ENCODE measurements at places on chromosomes 1 and 21.

GRCh38 chr1:240802271-240802670 is 190.3 kb upstream of the GREM2 start:
- H3K27me3 ChIP-seq = no peaks in the 10 kb centered on the region
- DNase-seq = no peak
- H3K27ac ChIP-seq = no peak overlapping the region
- no peak overlapping the region for H3K4me3 ChIP-seq
- no peaks in the 10 kb centered on the region for H3K36me3 ChIP-seq

- H3K27ac ChIP-seq = no peak overlapping the region
- H3K4me1 ChIP-seq = no peaks in the 10 kb centered on the region
- peaks cover 32% of the 10 kb centered on the region for H3K27me3 ChIP-seq
- DNase-seq = no peak
- H3K4me3 ChIP-seq = no peak overlapping the region
Observed at GRCh38 chr1:178599087-178599486, 86.2 kb downstream of the TEX35 start.

- H3K27me3 ChIP-seq = no peaks in the 10 kb centered on the region
- peaks cover 2% of the 10 kb centered on the region for H3K36me3 ChIP-seq
- peak overlapping the region; percentile 100 for H3K27ac ChIP-seq
- H3K4me1 ChIP-seq = peaks cover 52% of the 10 kb centered on the region
- peak overlapping the region; percentile 46 for H3K4me3 ChIP-seq
Observed at GRCh38 chr1:206551986-206552326, 44.6 kb downstream of the RASSF5 start.

GRCh38 chr1:61670016-61670415 is 54.9 kb downstream of the TM2D1 start:
- H3K4me3 ChIP-seq = no peak overlapping the region
- DNase-seq = no peak
- H3K27me3 ChIP-seq = no peaks in the 10 kb centered on the region
- no peak overlapping the region for H3K27ac ChIP-seq
- H3K36me3 ChIP-seq = peaks cover 11% of the 10 kb centered on the region

- no peaks in the 10 kb centered on the region for H3K27me3 ChIP-seq
- H3K4me1 ChIP-seq = peaks cover 14% of the 10 kb centered on the region
- no peak overlapping the region for H3K27ac ChIP-seq
- H3K4me3 ChIP-seq = no peak overlapping the region
Observed at GRCh38 chr1:15706751-15707150, 22.6 kb downstream of the PLEKHM2 start.

- DNase-seq = no peak
- H3K27ac ChIP-seq = no peak overlapping the region
- no peaks in the 10 kb centered on the region for H3K27me3 ChIP-seq
- peaks cover 2% of the 10 kb centered on the region for H3K36me3 ChIP-seq
Observed at GRCh38 chr1:246214708-246215509, 292.2 kb downstream of the SMYD3 start.

DNA sequence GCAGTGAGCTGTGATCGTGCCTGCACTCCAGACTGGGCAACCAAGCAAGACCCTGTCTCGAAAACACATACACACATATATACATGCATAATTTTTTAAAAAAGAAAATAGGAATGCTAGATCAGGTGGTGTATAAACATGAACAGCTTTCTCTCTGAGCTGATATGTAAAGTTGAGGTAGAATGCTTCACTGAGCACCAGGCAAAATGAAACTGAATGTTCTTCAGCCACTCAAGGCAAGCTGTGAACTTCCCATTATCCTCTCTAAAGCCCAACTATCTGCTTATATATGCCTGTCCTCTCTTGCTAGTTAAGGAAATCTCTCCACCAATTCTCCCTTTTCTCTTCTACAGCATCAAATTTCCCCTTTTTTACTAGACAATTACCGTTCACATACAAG is 93.0 kb downstream of the NUF2 start:
- peaks cover 47% of the 10 kb centered on the region for H3K27me3 ChIP-seq
- H3K27ac ChIP-seq = no peak overlapping the region
- DNase-seq = no peak
- H3K4me1 ChIP-seq = peaks cover 7% of the 10 kb centered on the region
- H3K4me3 ChIP-seq = no peak overlapping the region

GRCh38 chr1:198128533-198128932 is 28.3 kb upstream of the NEK7 start:
- H3K4me3 ChIP-seq = no peak overlapping the region
- no peak for DNase-seq
- H3K27ac ChIP-seq = no peak overlapping the region
- H3K36me3 ChIP-seq = peaks cover 4% of the 10 kb centered on the region
- H3K4me1 ChIP-seq = peaks cover 3% of the 10 kb centered on the region

GRCh38 chr1:221741703-221742554 is at the start of gene DUSP10:
Gene DUSP10 (minus strand): TSS chr1:221742089. CDS start chr1:221739744, 2,345 bp downstream.
- H3K27me3 ChIP-seq = no peaks in the 10 kb centered on the region
- H3K36me3 ChIP-seq = peaks cover 7% of the 10 kb centered on the region
- peaks cover 23% of the 10 kb centered on the region for H3K4me1 ChIP-seq
- H3K4me3 ChIP-seq = no peak within 1 kb of the TSS

GRCh38 chr1:1628754-1629429 is 3.1 kb upstream of the MMP23B start:
- no peaks in the 10 kb centered on the region for H3K27me3 ChIP-seq
- no peak for DNase-seq
- no peaks in the 10 kb centered on the region for H3K36me3 ChIP-seq
- peak overlapping the region; percentile 81 for H3K4me3 ChIP-seq
- no peak overlapping the region for H3K27ac ChIP-seq
- H3K4me1 ChIP-seq = peaks cover 5% of the 10 kb centered on the region

DNA sequence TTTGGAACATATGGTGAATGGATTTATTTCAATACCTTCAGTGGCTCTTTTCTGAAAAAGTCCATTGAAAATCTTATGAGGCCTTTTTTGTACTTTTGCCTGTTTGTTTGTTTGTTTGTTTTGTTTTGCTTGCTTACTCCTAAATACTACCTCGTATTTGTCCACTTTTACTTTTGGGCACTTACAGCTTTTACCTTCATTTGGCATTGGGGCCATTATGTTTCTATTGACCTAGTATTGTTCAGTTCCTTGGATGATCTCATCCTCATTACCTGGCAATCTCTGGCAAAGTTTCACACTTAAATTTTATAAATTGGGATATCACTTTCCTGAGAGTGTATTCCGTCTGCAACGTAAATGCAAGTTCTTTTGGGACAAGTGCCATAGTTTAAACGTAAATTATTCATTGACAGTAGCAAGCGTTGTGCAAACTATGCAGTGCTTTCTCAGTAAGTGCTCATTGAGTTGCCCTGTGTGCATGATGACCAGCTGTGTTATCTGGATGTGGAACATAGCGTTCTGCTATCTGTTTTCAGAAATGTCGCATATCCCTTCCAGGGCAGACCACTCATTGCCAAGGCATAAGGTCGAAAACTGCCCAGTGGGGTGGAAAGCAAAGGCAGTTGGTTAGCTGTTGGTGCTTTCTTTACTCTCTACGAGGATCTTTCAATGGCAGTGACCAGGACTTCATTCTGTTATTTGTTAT is 51.1 kb downstream of the LRRC8D start:
- H3K4me3 ChIP-seq = no peak overlapping the region
- H3K27me3 ChIP-seq = no peaks in the 10 kb centered on the region
- DNase-seq = no peak
- peak overlapping the region; percentile 97 for H3K27ac ChIP-seq
- peaks cover 46% of the 10 kb centered on the region for H3K4me1 ChIP-seq

GRCh38 chr1:116833718-116834117 is 76.0 kb upstream of the PTGFRN start:
- H3K4me3 ChIP-seq = no peak overlapping the region
- H3K4me1 ChIP-seq = no peaks in the 10 kb centered on the region
- H3K27me3 ChIP-seq = no peaks in the 10 kb centered on the region
- no peak for DNase-seq
- no peak overlapping the region for H3K27ac ChIP-seq

DNA sequence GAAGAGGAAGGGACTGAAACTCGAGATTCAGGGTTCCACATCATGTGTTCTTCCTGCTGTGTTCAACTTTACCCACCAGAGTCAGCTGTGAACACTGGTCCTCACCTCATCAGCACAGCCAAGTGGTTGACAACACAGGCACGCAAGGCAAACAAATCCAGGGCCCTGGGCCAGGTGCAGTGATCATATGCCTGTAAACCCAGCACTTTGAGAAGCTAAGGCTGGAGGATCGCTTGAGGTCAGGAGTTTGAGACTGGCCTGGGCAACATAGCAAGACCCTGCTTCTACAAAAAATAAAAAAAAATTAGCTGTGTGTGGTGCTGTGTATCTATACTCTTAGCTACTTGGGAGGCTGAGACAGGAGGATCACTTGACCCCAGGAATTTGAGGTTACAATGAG is 8.4 kb upstream of the XKR8 start:
- DNase-seq = no peak
- H3K27ac ChIP-seq = no peak overlapping the region
- peaks cover 2% of the 10 kb centered on the region for H3K4me1 ChIP-seq
- H3K4me3 ChIP-seq = no peak overlapping the region
- peaks cover 5% of the 10 kb centered on the region for H3K27me3 ChIP-seq
- H3K36me3 ChIP-seq = no peaks in the 10 kb centered on the region

GRCh38 chr1:53214376-53214940 is 6.0 kb downstream of the CZIB start:
- peaks cover 6% of the 10 kb centered on the region for H3K4me1 ChIP-seq
- H3K4me3 ChIP-seq = no peak overlapping the region
- no peak overlapping the region for H3K27ac ChIP-seq
- H3K27me3 ChIP-seq = no peaks in the 10 kb centered on the region
- H3K36me3 ChIP-seq = peaks cover 2% of the 10 kb centered on the region

DNA sequence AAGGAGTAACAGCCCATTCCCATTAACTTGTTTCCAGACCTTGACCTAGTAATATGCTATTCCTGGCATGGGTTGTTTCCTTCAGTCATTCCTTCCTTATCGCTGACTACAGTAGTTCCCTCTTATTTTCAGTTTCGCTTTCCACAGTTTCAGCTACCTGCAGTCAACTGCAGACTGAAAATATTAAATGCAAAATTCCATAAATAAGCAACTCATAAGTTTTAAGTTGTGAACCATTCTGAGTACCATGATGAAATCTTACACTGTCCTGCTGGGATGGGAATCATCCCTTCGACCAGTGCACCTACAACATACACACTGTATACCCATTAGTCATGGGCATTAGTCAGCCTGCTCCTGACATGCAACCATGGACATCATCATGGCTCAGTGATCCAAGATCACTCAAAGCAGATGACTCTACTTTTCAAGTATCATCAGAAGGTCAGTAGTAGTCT is 66.7 kb downstream of the CCDC30 start:
- peak overlapping the region; percentile 83 for H3K4me3 ChIP-seq
- H3K27me3 ChIP-seq = peaks cover 7% of the 10 kb centered on the region
- peak overlapping the region; percentile 79 for H3K27ac ChIP-seq
- peaks cover 4% of the 10 kb centered on the region for H3K36me3 ChIP-seq

GRCh38 chr1:43994071-43994470 is 2.7 kb downstream of the CCDC24 start:
- no peak for DNase-seq
- peaks cover 20% of the 10 kb centered on the region for H3K4me1 ChIP-seq
- H3K27ac ChIP-seq = no peak overlapping the region
- no peaks in the 10 kb centered on the region for H3K36me3 ChIP-seq

- H3K4me3 ChIP-seq = no peak overlapping the region
- peaks cover 16% of the 10 kb centered on the region for H3K36me3 ChIP-seq
- DNase-seq = no peak
- no peaks in the 10 kb centered on the region for H3K27me3 ChIP-seq
- H3K27ac ChIP-seq = no peak overlapping the region
Observed at GRCh38 chr1:19122668-19123067, 87.4 kb downstream of the UBR4 start.

DNA sequence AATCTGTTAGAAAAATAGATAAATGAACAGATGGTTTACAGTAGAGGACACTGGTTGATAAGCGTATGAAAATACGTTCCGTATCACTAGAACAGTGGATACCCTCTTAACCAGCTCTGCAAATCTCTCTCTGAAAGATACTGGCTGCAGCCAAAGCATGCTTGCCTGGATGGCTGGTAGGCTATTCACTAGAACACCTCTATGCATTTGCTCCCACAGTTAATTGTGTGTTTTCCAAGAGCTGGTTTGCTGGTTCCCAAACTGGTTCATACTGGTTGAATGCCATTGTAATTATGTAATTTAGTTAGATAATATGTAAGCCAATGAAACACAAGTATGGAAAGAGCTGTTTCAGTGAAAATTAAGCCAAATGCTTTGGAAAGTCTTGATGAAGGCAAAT is 126.6 kb downstream of the C1orf21 start:
- no peaks in the 10 kb centered on the region for H3K36me3 ChIP-seq
- no peak for DNase-seq
- H3K4me1 ChIP-seq = no peaks in the 10 kb centered on the region
- no peak overlapping the region for H3K4me3 ChIP-seq

- no peaks in the 10 kb centered on the region for H3K36me3 ChIP-seq
- H3K4me1 ChIP-seq = peaks cover 5% of the 10 kb centered on the region
- no peak for DNase-seq
- peak overlapping the region; percentile 92 for H3K27ac ChIP-seq
- peak overlapping the region; percentile 77 for H3K4me3 ChIP-seq
- no peaks in the 10 kb centered on the region for H3K27me3 ChIP-seq
Observed at GRCh38 chr1:93042187-93043056, 36.7 kb upstream of the MTF2 start.

DNA sequence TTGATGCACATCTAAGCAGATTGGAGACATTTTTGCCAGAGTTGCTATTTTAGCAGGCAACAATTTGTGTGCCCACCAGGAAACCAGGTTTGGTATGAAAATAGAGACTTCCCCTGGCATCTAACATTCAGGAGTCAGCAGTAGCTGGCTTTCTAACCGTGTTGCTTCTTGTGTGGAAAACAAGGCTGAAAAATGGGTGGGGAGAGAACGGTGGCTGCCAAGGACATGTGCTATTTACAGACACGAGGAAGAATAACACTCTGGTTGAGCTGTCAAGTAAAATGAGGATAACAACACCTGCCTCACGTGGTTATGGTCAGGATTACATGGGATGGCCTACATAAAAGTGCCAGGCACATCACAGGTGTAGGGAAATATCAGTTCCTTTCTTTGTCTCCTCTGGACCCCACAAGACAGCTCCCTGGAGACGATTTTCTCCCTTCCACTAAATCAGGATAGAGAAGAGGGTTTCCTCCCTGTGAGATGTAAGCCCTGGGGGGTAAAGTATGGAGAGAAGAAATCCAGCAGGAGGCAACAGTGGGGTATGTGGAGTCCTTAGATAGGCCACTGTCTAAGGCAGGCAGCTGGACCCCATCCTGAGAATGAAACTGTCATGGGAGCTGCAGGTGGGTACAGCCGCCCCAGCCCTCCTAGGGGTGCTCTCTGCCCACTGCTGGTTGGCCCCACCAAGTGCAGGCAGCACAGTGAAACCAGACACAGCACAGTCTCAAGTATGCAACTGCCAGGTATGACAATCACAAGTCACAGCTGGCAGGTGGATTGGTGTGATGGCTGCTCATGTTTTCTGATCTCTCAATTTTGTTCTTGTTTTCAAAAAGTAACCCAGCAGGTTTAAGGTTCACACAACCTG is 80.3 kb downstream of the TENT5C start:
- H3K4me1 ChIP-seq = peaks cover 2% of the 10 kb centered on the region
- no peak overlapping the region for H3K4me3 ChIP-seq
- DNase-seq = no peak
- H3K27ac ChIP-seq = no peak overlapping the region
- H3K36me3 ChIP-seq = no peaks in the 10 kb centered on the region

All from T-helper 17 cell (primary cell).